ENCODE measurements at places on chromosomes 13 and 19.

- peak; percentile 55 for DNase-seq
Observed at GRCh38 chr13:29925457-29926097, 75.2 kb upstream of the UBL3 start.

DNA sequence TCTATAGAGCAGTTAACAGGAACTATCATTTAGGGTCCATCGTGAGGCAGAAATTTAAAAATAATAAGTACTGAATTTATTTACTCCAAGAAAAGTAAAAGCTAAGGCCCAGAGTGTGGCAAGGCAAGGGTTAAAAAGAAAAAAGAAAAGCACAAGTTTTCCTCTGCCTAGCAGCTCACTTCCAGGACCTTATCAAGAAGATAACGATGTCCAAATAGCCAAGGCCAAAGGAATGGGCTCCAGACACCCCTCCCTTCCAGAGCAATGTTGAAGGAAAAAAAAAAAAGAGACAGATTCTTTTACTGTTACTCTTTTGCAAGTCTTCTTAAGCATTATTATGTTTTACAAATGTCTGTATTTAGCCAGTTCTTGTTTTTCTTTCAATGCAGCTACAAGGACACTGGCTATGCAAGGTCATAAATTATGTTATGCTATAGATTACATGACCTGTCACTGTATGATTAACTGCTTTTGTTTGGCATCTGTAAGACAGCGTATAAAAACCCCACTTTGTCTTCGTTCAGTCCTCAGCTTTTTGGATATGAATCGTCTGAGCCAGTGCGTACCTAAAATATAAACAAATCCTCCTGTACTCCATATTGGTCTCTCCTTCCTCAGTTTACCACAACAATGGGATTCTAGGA, 2.9 kb upstream of the ZNF700 start:
- DNase-seq, result no peak

DNA sequence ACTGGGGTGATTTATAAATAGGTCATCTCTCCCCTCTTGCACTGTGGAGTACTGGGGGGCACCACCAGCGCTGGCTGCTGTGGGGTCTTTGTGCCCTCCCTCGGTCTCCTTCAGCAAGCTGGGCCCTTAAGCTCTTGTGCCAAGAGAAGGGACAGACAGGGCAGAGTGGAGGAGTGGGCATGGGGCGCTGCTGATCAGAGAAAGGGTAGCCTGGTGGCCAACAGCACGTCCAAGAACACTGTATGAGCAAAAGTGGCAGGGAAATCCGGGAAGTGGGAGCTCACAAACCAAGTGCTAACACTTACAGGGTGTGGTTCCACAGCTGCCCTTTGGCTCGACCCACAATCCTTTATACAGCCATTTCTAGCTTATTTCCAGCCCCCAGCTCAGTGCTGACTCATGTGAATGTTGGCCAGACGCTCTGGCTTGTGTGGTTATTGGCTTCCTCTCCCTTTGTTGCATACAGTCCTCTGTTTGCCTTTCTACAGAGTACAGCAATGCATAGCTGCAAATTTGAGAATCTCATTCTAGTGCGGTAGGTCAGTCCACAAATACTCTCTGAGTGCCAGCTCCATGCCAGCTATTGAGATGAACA, 298.8 kb downstream of the SHISA2 start:
- DNase-seq, result peak; percentile 44

DNA sequence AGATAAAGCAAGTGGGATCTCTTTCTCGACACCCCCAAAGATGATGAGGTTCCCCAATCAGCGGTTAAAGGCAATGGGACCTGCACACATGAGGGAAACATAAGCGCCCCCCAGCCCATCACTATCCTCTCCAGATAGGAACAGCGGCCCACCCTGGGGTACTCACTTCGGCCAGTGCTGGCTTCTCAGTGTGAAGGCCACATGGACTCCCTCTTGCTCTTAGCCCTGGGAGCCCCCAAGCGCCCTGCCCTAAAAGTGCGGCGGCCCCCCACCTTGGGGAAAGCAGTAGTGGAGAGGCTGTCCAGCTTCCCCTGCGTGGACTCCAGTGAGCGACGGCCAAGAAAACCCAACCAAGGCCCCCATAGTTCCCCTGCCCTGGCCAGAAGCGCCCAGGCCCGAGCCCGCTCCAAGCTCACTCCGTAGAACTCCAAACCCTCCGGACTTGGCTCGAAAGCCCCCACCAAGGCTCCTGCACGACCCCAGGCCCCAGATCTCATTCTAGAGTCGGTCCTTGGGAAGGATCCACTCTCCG, 1.0 kb downstream of the CACNA1A start:
- no peak for DNase-seq

GRCh38 chr13:24249624-24250023, 59.8 kb upstream of the C1QTNF9 start:
- no peak for DNase-seq

DNA sequence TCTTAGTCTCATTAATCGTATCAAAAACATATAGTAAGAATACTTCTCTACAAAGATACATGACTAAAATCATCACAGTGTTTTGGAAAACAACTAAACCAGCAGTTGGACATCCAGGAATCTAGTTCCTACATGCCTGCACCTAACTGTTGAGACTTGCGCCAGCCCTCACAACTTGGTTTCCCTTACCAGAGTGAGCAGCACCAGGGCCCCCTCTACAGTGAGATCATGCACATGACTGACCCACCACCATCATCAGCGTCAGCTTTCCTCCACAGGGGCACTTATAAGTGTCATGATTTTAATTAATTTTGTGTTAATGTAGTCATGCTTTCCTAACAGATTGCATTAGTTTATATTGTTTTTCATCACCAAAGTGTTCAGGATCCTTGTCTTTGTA, 1322.0 kb downstream of the EFNB2 start:
- no peak for DNase-seq

DNA sequence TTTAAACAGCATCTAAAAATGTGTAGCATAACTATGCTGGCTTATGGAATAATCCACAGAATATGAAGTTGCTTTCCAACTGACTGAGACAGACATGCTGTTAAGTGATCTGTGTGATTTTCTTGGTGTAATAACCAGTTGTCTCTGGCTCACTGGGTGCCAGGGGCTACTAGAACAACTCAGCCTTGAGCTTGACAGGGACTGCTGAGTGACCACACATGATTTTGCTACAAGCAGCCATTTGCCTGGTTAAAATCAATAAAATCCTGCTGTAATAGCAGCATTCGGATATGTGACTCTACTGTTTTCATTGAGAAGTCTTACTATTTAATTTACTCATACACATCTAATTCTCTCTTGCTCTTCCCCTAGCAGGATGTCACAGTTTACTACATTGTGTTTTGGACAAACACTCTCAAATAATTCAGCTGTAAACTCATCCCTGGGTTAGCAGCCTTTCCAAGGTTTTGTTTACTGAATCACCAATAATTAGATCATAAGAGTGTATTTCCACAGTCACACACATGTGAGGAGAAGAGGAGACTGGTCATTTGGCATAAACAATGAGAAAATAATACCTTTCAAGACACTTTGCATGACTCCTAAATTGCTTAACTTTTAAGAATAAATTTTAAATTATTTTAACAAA, 426.2 kb downstream of the PCDH9 start:
- no peak for DNase-seq

GRCh38 chr19:29771708-29772414, 39.9 kb upstream of the CCNE1 start:
- DNase-seq, result peak; percentile 28

DNA sequence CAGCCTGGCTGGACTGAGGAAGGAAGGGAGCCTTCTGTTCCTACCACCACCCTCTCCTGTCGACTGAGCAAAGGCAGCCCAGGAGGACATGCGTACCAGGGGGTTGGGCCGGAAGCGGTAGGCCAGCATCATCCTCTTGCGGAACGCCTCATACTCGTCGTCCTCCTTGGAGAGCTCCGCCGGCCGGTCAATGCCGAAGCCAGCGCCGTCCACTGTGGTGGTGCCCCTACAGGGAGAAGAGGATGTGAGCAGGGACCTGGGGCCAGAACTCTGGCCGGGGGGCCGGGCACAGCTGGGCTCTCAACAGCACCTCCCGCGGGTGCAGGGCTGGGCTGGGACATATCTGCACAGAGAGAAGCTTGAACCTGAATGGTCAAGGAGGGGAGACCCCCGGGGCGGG, 3.8 kb upstream of the TM6SF2 start:
- no peak for DNase-seq

GRCh38 chr13:32426191-32426989, 1.5 kb downstream of the N4BP2L1 start:
- no peak for DNase-seq

- DNase-seq, result no peak
Observed at GRCh38 chr19:726993-727956, 18.5 kb downstream of the PALM start.

DNA sequence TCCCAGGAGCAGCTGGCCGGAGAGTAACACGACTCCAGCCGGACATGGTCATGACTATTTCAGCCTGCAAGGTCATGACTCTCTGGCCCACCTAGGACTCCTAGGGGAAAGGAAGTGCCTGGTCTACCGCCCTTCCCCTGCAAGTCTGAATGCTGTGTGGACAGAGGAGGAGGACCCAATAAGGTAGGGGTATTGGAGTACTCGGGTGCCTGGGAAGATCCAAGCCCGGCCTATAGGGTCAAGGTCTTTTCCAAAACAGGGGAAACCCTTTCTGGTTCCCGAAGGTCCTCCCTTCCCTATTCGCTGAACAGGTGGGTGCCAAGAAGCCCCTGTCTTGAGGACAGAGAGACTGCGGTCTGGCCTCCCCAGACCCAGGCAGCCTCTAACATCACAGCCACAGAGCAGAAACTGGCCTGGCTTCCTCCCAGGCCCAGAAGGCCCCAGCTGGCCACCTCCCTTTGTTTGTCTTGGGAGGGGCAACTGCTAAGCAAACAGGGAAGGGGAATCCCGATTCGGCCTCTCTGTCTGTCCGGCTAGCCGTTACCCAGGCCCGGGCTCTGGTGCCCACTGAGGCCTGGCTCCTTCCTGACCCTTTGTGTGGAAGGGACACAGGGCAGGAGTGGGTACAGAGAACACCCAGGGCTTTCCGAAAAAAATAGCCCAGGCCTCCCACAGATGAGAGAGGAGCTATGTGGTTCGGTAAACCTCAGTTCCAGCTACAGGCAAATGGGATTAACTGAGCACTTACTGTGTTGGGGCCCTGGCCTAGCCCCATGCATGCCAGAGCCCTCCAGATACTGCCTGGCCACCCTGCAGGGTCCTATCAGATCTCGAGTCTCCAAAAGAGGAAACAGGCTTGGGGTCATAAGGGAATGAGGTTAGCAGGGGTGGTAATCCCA, 5.2 kb upstream of the GRAMD1A start:
- DNase-seq, result no peak

GRCh38 chr19:55041627-55042343, 3.7 kb upstream of the GP6 start:
- DNase-seq, result no peak

DNA sequence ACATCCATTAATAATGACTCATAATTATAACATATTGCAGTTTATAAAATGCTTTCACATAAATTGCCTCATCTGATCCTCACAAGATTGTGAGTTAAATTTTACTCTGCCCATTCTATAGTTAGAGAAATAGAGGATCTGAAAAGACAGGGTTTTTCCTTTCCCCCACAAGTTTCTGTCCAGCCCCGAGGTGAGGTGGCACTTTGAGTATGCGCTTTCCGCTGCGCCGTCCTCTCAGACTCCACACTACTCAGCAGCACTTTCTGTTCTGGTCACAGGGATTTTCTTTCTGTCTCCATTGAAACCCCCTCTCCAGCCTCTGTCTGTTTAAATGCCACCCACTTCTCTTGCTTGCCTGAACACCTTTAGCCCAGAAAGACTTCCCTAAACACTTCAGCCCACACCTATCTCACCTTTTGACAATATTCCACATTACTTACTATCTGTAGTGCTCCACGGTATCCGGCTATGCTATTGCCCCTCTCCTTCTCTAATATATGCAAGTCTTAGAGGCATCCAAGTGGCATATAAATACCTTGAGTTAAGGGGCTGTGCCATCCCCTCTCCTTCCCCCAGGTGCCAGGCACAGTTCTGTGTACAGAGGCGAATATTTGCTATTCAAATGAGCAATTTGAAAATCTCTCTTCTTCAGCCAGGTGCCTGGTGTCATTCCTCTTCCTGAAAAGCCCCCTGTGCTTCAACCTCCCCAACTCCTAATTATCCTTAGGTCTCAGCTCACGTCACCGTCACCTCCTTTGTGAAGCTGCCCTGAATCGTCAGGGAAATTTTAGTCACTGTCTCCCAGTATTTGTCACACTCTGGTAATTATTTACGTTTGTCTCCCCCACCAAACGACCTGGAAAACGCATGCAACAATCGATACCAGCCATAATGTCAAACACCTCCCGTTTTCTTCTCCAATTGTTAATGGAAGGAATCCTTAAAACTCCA, 268.7 kb downstream of the NHLRC3 start:
- DNase-seq, result no peak

DNA sequence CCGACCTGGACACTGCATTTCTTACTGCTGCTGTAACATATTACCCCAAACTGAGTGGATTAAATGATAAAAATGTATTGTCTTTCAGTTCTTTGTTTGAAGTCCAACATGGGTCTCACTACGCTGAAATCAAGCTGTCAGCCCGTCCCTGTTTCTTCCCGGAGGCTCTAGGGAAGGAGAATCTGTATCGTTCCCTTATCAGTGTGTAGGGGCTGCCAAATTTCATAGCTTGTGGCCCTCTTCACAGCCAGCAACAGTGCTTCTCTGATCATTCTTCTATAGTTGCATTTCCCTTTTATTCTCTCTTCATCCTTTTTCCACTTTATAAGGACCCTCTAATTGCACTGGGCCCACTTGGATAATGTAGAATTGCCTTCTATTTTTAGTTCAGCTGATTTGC, 10.1 kb downstream of the ZNF234 start:
- DNase-seq, result no peak

DNA sequence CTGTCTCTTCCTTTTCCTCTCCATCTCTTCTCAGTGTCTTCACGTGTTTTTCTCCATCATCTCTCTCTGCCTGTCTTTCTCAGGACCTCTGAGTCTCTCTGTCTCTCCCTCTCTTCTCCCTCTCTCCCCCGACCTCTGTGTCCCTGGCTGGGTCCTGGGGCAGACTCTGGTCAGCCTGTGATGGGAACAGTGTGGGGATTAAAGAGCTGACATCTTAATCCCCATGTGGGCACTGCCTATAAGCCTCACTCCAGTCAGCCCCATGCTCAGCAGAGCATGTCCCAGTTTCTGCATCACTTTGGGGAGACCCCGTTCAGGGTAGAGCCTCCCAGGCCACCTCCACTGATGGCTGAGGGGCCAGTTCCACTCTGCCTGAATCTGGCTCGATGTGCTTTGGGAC, 16.2 kb downstream of the EGLN2 start:
- no peak for DNase-seq

DNA sequence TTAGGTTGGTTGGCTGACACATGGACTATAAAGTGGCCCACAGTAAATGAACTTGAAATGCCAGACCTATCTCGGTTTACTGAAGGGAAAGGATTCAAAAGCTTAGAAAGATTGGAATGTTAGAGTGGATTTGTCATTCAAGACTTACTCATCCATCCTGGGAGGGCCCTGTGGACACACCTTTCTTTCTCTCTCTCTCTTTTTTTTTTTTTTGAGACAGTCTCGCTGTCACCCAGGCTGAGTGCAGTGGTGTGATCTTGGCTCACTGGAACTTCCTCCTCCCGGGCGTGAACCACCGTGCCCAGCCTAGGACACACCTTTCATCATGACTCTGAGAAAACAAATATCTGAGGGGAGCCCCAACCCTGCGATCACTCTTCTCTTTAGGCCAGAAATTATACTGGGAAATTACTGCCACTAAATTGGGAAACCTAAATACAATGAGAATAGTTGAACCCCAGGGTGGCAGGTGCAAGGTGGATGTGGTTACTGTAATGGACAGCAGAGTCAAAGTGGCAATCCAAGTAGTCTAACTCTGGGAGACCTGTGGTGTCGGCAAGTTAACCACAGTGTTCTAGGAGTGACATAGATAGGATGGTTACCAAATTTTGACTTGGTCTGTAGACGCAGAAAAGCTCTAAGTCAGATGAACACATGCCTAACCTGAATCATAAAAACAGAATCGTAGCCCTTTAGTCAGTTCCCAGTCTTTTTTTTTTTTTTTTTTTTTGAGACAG, 47.1 kb upstream of the ZMYM5 start:
- no peak for DNase-seq
